GM18507 (cell line): ENCODE measurements at places on chromosomes 5 and 9.

DNA sequence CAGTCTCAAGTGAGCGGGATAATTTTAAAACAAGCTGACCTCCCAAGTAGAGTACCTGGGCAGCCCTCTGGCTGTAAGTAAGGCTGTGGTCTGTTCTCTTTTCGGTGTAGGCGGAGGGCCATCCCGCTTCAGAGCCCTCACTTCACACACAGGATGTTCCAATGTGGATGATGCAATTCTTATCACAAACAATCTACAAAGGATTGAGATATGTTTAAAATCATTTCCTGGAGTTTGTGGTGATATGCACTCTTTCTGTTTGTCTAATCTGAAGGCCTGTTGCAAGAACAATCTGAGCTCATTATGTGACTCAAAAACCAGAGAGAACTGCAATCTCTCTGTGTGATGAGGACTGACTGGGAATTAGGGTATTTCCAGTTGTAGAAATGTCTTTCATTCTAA is 42.5 kb downstream of the ITGA2 start:
- no peak for DNase-seq

- DNase-seq: no peak
These were observed 332.4 kb upstream of the EFNA5 start for GRCh38 chr5:108003178-108003577.

DNA sequence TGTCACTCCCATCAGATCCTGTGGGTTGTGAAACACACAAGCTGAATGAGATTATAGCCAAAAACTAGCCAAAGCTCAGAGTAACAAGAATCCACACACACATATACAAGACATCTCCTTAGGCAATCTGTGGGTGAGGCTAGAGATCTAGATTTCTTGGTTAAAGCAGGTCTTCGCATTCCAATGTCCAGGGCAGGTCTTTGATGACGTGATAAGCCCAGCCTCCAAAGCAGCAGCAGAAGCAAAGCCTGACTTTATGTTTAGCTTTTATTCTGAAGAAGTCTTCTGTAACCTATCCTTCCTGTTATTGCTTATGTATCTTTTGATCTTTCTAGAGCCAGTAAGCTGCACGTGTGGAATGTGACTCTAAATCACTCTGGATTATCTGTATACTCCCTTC is 199.1 kb upstream of the SLC30A5 start:
- no peak for DNase-seq

GRCh38 chr9:77038281-77039036 is 19.0 kb downstream of the FOXB2 start:
- DNase-seq: no peak

DNA sequence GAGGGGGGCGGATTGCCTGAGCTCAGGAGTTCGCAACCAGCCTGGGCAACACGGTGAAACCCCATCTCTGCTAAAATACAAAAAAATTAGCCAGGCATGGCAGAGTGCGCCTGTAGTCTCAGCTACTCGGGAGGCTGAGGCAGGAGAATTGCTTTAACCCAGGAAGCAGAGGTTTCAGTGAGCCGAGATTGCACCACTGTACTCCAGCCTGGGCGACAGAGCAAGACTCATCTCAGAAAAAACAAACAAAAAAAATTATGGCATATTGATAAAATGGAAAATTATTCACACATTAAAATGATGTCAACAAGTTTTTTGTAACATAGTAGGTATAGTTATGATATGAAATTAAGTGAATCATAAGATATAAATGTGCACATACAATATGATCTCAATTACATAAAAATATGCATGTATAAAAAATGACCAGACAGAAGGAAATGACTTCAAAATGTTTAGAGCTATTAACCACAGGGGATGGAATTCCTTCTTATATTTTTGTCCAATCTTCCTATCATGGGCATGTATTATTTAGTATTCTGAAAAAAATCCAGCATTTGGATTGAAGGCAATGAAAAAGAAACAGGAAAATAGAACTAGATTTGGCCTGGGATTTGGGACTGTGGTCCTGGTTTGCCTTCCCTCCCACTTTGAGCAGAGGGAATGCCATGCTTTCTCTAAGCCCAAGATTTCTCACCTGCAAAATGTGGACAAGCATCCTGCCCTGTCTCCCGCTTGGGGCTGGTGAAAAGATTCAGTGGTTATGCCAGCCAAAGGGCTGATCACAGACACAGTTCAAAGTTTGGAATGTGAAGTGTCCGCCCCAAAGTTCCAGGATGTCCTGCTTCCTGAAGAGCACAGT is 19.5 kb downstream of the SPAAR start:
- DNase-seq: no peak

- no peak for DNase-seq
These were observed 65.3 kb upstream of the SMC2 start for GRCh38 chr9:104028827-104029226.

GRCh38 chr5:171533153-171533552 is 113.7 kb downstream of the FGF18 start:
- no peak for DNase-seq

- DNase-seq: no peak
These were observed 188.7 kb upstream of the MSX2 start for GRCh38 chr5:174535669-174536068.

DNA sequence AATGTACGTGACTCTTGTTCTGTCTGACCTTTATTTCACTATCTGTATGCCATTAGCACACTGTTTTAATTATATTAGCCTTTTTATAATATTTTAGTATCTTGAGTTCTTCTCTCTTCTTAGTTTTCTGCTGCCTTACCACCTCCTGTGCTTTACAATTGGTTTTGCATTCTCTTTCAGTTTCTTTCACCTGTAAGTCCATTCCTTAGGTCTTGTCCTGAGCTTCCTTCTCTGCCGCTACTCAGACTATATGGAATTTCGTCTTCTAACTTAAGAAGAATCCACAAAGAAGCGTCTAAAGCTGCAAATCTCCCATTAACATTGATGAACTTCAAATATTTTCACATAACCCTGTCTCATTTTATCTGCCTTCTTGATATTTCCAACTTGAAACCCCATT is 642.9 kb downstream of the MAT2B start:
- no peak for DNase-seq
